Activated naive CD8-positive, alpha-beta T cell treated with anti-CD3 and anti-CD28 coated beads for 36 hours (primary cell): ENCODE measurements at places on chromosomes 7 and 10.

GRCh38 chr10:129785536-129785981, 178.5 kb downstream of the EBF3 start:
- DNase-seq = no peak

GRCh38 chr7:156261581-156261980, 379.0 kb upstream of the RNF32 start:
- DNase-seq = no peak

- DNase-seq = no peak
These were observed 103.7 kb upstream of the LRRN3 start for GRCh38 chr7:110987127-110987693.

DNA sequence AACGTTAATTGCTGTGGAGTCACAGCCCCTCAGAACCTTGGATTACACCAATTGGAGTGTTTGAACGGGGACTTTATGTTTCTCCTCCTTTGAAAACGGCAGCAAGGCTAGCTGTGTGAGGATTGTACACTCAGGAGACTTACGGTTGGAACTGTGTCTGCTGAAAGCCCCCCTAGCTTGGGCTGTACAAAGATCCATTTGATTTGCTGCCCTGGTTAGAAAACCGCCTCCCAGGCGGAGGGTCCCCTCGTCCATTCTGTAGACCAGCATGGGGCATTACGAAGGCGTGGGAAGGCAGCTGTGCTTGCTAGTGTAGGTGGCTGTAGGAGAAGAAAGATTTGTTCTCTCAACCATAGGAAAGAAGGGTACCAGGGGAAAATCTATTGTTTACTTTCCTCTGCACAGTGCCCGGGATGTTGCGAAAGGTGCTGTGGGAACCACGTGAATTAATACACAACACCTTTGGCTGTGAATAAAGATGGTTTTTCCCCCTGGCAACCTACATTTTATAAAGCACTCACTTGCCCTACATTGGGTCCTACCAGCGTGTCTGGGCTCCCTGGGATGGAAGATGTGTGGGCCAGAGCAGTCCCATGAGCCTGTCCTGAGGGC, 73.4 kb upstream of the BTBD16 start:
- DNase-seq = no peak

DNA sequence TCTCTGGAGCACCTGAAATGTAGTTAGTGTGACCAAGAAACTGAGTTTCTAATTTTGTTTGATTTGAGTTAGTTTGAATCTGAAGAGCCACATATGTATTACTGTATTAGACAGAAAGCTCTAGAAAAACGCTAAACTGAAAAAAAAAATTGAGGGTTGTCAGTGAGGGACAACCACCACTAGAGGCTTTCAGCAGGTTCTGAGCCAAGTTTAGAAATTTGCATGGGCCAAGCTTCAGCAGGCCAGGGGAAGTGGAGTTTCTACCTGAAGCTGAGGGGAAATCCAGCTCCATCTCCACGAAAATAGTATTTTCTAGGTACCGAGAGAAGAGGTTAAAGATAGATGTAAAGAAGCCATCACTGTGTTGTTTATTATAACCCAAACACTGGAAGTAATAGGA, 77.9 kb upstream of the PLXNA4 start:
- DNase-seq = no peak

- DNase-seq = no peak
These were observed 44.7 kb downstream of the PPIF start for GRCh38 chr10:79392020-79392398.

GRCh38 chr7:24722386-24723177, 34.7 kb downstream of the GSDME start:
- no peak for DNase-seq

GRCh38 chr7:30877993-30878392, 33.7 kb upstream of the AQP1 start:
- DNase-seq = no peak

- no peak for DNase-seq
These were observed 83.3 kb downstream of the NT5C2 start for GRCh38 chr10:103109821-103110220.

GRCh38 chr7:78368771-78369170, 570.2 kb downstream of the PHTF2 start:
- no peak for DNase-seq

DNA sequence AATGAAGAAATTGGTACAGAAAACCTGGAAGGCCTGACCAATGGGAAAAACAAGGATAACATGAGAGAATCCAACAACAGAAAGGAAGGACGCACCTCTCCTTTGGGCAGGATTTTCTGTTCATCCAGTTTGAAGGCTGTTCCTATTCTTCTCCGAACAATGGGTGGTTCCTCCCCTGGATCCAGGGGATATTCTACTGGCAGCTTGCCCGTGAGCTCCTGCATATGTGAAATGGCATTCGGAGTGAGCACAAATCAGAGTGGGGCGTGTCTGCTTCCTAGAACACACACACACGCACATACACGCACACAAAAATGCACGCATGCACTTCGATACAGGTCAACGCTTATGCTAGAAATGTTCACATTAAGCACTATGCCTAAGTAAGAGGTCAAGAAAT, 83.5 kb downstream of the PRPF18 start:
- no peak for DNase-seq

DNA sequence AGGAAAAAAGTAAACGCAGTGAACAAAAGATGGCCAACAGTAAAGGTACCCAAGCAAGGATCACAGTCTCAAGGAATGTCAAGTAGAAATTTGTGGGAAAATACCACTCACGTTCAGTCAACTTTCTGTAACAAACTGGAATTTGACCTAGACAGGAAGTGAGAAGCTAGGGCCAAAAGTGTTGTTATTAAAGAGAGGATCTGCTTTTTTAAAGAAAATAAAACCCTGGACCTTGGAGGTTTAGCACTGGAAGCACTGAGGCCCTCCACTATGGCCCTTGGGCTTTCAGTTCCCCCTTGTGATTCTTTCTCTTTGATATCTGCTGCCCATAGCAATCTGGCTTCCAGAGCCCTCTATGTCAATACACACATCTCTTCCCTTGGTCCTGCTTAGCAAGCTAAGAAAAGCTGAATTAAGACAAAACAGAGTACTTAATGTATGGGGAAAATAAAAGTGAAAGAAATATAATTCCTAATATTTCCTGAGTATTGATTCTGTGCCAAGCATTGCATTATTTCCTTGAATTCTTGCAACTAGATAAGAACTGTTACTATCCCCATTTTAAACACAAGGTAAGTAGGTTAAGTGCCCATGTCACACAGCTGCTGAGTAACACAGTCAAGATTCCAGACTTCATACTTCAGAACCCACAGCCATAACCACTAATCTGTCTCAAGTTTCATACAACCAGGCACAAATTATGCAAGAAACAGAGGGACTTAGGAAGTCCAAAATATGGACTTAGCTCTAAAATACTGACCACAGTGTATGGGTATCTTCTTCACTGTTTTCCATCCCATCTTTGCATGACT, 2.6 kb upstream of the ZNF438 start:
- no peak for DNase-seq

DNA sequence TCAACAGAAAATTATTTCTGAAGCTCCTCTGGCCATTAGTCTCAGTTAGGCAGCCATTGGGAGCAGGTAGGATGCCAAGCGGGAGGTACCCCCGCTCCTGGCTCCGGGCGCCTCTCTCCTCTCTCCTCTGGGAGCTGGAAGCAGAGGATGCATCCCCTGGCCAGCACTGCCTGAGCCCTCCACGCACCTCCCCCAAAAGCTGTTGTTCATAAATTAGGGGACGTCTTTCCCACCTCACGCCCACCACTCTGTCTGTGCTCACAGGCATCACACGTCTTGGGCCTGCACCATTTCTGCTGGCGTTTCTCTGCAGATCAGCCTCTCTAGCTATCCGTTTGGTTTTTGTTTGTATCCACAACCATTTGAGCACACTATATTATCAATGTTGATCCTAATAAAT, 609.0 kb upstream of the FOXK1 start:
- DNase-seq = no peak

- no peak for DNase-seq
These were observed 41.0 kb downstream of the AASS start for GRCh38 chr7:122103064-122103463.
